Stimulated activated CD8-positive, alpha-beta memory T cell treated with anti-CD3 and anti-CD28 coated beads, Interleukin-4, amount 100 ng/mL, for 1 hour (primary cell): ENCODE measurements at places on chromosomes 3 and 15.

- DNase-seq: no peak
Observed at GRCh38 chr3:73258057-73258456, 196.6 kb downstream of the EBLN2 start.

- no peak for DNase-seq
Observed at GRCh38 chr3:117144853-117145252, 435.3 kb downstream of the TUSC7 start.

- DNase-seq: no peak
Observed at GRCh38 chr3:12194209-12194608, 35.5 kb upstream of the TIMP4 start.

GRCh38 chr15:88484682-88485331 lies 17.3 kb downstream of the MRPS11 start:
- no peak for DNase-seq

DNA sequence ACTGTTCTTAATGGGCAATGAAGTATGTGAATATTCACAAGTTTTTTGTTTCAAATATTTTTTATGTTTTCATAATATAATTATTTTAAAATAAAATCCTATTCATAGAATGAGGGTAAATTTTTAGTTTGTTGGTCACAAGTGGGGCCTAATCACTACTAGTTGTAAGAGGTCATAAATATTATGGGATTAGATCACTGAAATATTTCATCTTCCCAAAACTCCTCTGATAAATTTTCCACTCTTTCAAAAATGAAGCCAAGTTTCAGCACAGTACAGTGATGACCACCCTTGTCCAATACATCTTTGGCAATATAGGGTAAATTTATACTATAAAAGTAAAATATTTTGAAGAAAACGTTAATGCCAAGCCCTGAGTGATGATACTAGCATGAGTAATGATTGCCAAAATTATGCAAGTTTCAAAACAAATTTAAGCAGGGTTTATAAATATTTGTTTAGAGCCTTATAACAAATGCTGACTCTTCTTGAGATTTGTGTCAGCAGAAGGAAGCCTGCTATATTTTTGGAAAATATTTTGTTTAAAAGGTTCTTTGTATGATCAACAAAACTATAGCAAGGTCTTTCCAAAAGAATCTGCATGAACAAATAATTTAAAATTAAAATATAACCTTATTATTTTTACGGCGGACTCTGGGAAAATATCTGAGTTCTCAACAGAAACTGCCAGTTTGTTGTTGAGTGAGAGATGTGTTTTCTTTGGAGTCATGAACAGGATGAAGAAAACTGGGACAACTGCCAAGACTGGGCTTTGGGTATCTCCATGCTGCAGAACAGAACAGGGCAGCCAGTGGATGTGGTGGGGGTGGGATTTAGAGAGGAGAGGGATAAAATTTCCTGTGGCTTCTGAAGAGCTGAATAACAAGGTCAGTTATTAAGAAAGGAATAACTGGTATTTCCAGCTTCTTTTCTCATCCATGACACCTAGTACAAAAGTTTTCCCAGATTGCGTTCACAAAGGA lies 17.9 kb upstream of the TM4SF1 start:
- no peak for DNase-seq

DNA sequence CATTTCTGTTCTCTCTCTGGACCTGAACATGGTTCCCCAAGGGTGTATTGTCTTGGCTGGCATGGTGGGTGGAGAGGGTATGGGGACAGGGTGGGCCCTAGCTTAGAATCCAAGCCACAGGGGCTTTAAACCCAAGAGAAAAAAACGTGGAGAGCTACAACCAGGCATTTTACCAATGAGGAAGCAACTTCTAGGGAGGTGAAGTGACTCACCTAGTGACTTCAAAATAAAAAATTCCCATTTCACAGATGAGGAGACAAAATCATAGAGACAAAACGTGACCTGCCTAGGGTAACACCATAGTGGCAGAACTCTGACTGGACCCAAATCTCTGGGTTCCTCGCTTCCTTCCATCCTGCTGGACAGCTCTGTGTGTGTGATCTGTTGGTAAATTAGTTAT lies 216.8 kb downstream of the RPLP1 start:
- no peak for DNase-seq

DNA sequence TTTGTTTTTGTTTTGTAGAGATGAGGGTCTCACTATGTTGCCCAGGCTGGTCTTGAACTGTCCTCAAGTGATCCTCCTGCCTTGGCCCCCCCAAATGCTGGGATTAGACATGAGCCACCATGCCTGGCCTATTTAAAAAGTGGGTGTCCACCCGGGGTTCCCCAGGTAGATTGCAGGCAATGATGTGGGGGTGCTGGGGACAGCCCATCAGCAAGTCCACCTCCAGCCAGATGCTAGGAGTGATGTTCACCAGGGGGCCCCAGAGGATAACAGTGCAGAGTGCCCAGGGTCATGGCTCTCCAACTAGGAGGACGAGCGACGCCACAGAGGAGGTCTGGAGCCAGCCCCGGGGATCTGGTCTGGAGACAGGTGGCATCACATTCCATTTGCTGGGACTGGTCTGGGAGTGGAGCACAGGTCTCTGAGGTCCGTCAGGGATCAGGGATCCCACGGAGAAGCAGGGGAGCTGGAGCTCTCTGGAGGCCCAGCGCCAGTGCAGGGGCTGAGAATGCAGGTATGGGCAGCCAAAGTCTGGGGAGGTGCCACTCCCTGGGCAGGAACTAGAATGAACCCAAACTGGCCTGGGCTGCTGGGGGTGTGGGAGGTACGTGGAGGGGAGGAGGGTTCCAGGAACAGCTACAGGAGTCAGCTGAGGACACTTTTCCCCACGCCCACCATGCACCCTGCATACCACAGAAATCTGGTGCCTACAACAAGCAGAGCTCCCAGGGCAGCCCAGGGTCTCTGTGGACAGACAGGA lies 51.2 kb upstream of the PCSK6 start:
- DNase-seq: no peak
